ENCODE measurements at places on chromosomes 6 and 20.

DNA sequence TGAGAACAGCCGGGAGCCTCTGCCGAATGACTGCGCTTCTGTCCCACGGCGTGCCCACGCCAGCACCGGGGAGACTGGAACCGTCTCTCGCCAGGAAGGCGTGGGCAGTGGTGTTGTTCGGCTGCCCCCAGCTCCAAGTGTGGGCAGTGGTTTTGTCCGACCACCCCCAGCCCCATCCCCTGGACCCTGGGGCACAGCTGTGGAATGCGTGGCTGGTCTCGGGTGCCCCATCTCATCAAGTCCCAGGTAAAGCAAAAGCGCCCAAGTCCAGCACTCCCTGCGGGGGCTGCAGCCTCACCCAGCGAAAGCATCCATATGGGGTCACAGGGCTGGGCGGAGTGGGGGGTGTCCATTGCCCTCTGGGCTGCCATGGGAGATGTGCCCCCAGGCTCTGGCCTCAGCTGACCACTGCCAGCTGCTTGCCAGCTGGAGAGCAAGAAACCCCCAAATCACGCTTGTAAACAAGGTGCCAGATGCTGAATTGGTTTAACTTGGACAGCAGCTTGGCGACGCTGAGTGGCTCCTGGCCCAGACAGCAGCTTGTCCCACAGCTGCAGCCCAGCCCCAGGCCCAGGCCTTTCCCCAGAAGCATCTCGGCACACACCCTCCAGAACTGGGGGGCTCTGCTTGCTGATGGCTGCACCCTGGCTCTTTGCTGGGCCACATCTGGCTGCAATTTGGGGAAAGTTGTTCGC is 4.5 kb downstream of the CABLES2 start:
- DNase-seq: no peak

GRCh38 chr20:58160451-58161061 is 67.9 kb downstream of the ANKRD60 start:
- DNase-seq: no peak

DNA sequence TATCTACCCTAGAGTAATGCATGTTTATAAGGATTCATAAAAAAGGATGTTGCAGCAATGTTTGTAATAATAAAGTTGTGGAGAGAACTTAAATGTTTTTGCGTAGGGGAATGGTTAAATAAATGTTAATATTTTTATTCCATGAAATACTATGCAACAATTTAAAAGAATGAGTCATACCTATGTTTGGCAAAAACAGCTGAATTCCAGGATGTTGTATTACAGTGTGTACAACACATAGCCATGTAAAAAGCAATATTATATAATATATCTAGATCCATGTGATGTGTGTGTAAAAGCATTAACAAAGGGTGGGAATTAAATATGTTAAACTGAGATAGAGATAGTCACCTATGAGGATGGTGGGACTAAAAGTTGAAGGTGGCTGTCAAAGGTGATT is 21.1 kb upstream of the PKIB start:
- DNase-seq: no peak

GRCh38 chr20:63152322-63153253 is 63.3 kb downstream of the YTHDF1 start:
- no peak for DNase-seq

- DNase-seq: no peak
Measured at GRCh38 chr20:15840636-15841301, 732.5 kb downstream of the KIF16B start.

DNA sequence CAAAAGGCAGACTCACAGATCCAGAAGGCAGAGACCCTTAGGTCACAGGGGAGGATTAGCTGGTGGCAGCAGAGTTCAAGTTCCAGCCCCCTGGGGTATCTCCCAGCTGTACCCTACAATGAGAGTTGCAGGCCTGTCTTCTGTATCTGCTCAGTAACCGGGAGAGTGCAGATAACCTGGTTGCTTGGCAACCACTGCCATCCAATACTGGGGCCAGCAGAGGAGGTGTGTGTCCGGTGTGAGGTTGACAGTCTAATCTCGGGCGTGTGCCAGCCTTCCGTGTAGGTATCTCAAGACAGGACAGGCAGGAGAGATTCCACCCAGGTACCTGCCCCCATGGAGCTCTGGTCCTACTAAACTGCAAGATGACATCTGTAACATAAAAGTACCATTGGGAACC is 56.6 kb upstream of the TBC1D7 start:
- no peak for DNase-seq

- DNase-seq: no peak
Measured at GRCh38 chr6:113394216-113394615, 462.9 kb upstream of the MARCKS start.

GRCh38 chr6:150465610-150466009 is 96.8 kb downstream of the IYD start:
- no peak for DNase-seq

DNA sequence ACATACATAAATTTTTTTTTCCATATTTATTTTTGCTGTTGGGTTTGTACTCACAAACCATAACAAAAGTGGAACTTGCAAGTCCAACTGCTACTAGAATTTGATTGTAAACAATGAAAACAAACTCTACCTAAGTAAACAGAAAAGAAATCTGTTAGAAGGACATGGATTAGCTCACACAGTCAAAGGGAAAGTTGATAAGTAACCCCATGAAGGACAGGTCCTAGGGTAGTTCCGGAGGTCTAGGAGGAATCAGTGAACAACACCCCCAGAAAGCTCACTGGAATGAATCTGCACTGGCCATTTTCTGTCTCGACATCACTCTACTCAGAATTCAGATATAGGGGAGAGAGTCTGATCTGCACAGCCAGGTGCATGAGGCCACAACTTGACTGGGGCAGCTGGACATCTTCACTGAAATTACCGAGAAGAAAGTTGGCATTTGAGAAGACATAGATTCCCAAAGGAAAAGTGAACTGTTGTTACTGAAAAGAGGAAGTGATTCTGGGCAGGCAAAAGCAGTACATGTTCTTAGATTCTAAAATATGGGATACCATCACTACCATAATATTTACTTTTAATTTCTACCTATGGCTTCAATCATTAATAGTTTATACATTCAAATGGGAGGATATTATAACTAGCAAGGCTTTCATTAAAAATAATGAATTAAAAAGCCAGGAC is 76.4 kb downstream of the HMGN3 start:
- DNase-seq: peak; percentile 43
